ENCODE measurements at places on chromosomes 1 and 21. TPM values are rescaled to one million over a fixed set of nuclear protein-coding genes. Genes with fewer than 3 reads are reported as not detected.
A peak's percentile ranks its signal among the peaks of the same experiment; 100 is the strongest.

- no peak overlapping the region for H3K27ac ChIP-seq
- no peak overlapping the region for H3K4me3 ChIP-seq
- H3K4me1 ChIP-seq, result no peaks in the 10 kb centered on the region
- DNase-seq, result no peak
- no peaks in the 10 kb centered on the region for H3K36me3 ChIP-seq
Measured at GRCh38 chr1:93751377-93752250, 70.0 kb upstream of the BCAR3 start.

- no peak overlapping the region for H3K27ac ChIP-seq
- no peak for DNase-seq
- no peaks in the 10 kb centered on the region for H3K4me1 ChIP-seq
- H3K27me3 ChIP-seq, result no peaks in the 10 kb centered on the region
- no peak overlapping the region for H3K4me3 ChIP-seq
Measured at GRCh38 chr1:226980122-226980560, 40.0 kb downstream of the COQ8A start.

DNA sequence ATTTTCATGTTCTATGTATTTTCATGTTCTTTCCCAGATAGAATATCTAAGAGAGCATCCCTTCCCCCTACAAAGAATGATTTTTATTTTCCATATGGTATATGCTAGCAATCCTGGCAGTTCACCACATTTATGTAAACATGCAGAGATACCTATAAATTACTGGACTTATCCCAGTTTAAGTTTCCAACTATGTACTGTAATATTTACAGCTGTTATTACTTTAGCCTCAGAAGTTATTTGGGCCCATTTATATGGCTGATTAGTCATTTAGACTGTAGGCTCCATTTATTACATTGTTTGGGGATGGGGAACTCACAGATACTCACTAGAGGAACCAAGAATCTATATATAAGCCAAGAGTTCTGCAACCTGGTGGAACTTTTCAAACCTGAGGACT is 84.8 kb upstream of the WARS2 start:
- no peaks in the 10 kb centered on the region for H3K27me3 ChIP-seq
- H3K36me3 ChIP-seq, result no peaks in the 10 kb centered on the region
- peaks cover 7% of the 10 kb centered on the region for H3K4me1 ChIP-seq
- DNase-seq, result no peak
- no peak overlapping the region for H3K4me3 ChIP-seq

DNA sequence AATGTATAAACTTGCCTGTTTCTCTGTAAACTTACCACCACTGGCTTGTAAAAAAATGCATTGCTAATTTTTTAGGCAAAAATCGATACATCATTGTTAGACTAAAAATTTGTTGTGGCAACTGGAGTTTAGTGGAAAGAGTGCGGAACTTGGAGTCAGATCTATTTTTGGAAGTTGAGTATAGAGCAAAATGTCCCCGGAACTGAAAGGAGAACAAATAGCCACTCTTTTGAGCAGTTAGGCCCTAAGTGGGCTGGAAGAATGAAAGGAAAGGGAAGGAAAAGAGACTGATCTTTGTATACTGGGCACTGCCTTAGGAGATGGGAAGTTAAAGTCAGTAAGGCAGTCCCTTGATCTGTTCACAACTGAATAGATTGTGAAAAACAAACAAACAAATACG is 30.2 kb downstream of the OPTC start:
- DNase-seq, result no peak
- no peak overlapping the region for H3K27ac ChIP-seq
- peaks cover 27% of the 10 kb centered on the region for H3K27me3 ChIP-seq

DNA sequence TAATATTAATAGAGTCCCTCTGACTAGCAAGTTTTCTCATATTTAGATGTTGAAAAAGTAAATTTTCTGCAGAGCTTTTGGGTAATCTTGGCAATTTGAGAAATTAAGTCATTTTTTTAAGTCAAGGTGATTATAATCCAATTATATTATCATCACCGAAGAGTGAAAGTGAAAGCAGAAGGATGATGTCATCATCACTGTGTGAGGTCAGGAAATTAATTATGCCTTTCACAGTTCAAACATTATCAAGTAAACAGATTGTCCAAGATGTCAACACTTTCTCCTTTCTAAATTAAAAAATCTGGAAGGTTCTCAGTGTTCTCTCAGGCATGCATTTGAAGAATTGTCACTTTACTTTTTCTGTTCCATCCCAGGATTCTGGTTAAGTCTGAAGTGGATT is 296.0 kb downstream of the TBX15 start:
- no peaks in the 10 kb centered on the region for H3K27me3 ChIP-seq
- no peak overlapping the region for H3K4me3 ChIP-seq
- no peak overlapping the region for H3K27ac ChIP-seq
- no peaks in the 10 kb centered on the region for H3K4me1 ChIP-seq
- H3K36me3 ChIP-seq, result no peaks in the 10 kb centered on the region
- no peak for DNase-seq

- H3K36me3 ChIP-seq, result no peaks in the 10 kb centered on the region
- H3K4me1 ChIP-seq, result no peaks in the 10 kb centered on the region
- DNase-seq, result no peak
- H3K27ac ChIP-seq, result no peak overlapping the region
Measured at GRCh38 chr1:225700164-225700821, 47.4 kb upstream of the ENAH start.

DNA sequence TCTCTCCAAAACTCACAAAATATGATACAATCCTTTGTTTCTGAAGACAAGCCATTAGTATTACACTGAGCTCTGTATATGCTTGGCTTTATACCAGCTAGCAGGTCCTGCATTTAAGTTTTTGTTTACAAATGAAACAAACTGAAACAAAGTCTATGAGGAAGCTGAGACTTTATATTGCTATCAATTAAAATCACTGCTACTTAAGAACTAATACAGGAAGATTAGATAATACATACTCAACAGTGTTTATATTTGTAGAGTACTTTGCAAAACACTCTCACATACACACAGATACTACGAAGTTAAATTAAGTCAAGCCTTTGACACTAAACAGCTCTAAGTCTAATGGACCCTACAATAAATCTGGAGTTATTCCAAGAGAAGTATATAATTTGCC is 247.4 kb downstream of the CRB1 start:
- H3K4me3 ChIP-seq, result no peak overlapping the region
- no peak overlapping the region for H3K27ac ChIP-seq
- H3K4me1 ChIP-seq, result peaks cover 10% of the 10 kb centered on the region
- no peak for DNase-seq
- no peaks in the 10 kb centered on the region for H3K36me3 ChIP-seq

DNA sequence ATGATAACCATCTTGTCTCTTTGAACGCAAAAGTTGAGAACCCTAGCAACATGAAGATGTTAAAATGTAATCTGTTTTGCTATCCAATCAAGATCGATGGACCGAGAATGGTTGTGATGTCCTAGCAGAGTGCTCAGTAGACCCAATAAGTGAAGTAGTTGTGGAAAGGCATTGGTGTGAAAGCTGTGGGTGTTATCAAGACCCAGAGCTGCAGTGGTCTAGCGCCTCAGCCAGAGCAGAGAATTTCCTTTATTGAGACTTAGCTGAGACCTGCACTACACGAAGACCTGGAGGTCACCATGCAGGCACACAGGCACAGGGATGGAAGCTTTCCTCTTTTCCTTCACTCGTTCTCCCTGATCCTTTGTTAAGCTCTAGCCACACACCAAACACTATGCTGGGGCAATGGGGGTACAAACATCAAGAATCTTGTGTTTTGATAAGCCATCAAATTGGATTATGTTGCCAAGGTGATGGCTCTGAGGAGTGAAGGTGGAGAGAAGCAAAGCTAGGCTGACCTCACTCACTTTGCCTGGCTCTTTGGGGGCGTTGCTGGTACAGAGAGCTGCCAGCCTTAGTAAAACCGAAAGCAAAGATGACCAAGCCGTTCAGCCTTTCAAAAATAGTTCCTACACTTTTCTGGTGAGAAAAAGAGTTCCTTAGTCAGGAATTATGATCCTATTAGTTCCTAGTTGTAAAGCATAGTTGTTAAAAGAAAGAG is 24.1 kb downstream of the METTL13 start:
- H3K27me3 ChIP-seq, result no peaks in the 10 kb centered on the region
- no peak for DNase-seq
- H3K4me3 ChIP-seq, result no peak overlapping the region
- H3K27ac ChIP-seq, result no peak overlapping the region

GRCh38 chr1:53508991-53509666 is 49.9 kb downstream of the DMRTB1 start:
- no peak for DNase-seq
- no peaks in the 10 kb centered on the region for H3K36me3 ChIP-seq
- no peaks in the 10 kb centered on the region for H3K4me1 ChIP-seq
- H3K27me3 ChIP-seq, result no peaks in the 10 kb centered on the region
- no peak overlapping the region for H3K27ac ChIP-seq
- H3K4me3 ChIP-seq, result no peak overlapping the region

- H3K27me3 ChIP-seq, result peaks cover 13% of the 10 kb centered on the region
- no peak overlapping the region for H3K27ac ChIP-seq
- H3K36me3 ChIP-seq, result no peaks in the 10 kb centered on the region
- peaks cover 9% of the 10 kb centered on the region for H3K4me1 ChIP-seq
- no peak overlapping the region for H3K4me3 ChIP-seq
- DNase-seq, result peak; percentile 53
Measured at GRCh38 chr1:38129473-38129872, 82.9 kb upstream of the POU3F1 start.

DNA sequence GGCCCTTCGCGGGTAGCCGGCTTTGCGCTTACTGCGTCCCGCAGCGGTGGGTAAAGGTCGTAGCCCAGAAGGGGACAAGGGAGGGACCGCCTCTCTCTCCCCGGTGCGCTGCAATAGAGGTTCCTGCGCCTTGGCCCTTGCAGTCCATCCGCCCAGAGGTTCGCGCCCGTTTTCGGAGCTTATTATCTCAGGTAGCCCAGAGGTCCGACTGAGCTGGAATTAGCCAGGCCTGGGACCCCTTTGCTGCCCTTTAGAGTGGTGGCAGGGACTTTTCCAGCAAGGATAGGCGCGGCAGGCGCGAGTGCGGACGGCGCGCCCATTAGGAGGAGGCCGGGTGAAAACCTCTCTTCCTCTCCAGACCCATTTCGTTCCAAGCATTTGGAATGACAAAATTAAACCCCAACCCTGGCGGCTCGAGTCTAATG is 5.0 kb downstream of the LHX4 start:
- H3K36me3 ChIP-seq, result no peaks in the 10 kb centered on the region
- H3K27me3 ChIP-seq, result peaks cover 86% of the 10 kb centered on the region
- no peak overlapping the region for H3K27ac ChIP-seq
- peak; percentile 74 for DNase-seq
- peaks cover 58% of the 10 kb centered on the region for H3K4me1 ChIP-seq

- H3K27me3 ChIP-seq, result peaks cover 55% of the 10 kb centered on the region
- no peaks in the 10 kb centered on the region for H3K36me3 ChIP-seq
- H3K4me1 ChIP-seq, result no peaks in the 10 kb centered on the region
- no peak for DNase-seq
- no peak overlapping the region for H3K27ac ChIP-seq
Measured at GRCh38 chr1:62317021-62317768, 2.0 kb downstream of the KANK4 start.

- DNase-seq, result no peak
- H3K36me3 ChIP-seq, result no peaks in the 10 kb centered on the region
- H3K27me3 ChIP-seq, result peaks cover 3% of the 10 kb centered on the region
Measured at GRCh38 chr1:2785631-2786328, 15.7 kb downstream of the TTC34 start.

GRCh38 chr1:47918257-47918867 is 78.8 kb downstream of the TRABD2B start:
- H3K27me3 ChIP-seq, result no peaks in the 10 kb centered on the region
- no peak for DNase-seq
- H3K27ac ChIP-seq, result no peak overlapping the region
- H3K36me3 ChIP-seq, result no peaks in the 10 kb centered on the region
- H3K4me1 ChIP-seq, result peaks cover 4% of the 10 kb centered on the region

The TAF12 gene
- polyA plus RNA-seq, result 44.4 TPM

The LCE2A gene
- not detected for polyA plus RNA-seq

The SIPA1L2 gene
- polyA plus RNA-seq, result 4.3 TPM

The FCRL4 gene
- polyA plus RNA-seq, result not detected

The CHI3L1 gene
- polyA plus RNA-seq, result not detected

The ZNF697 gene
- polyA plus RNA-seq, result 5.2 TPM
